ENCODE measurements at places on chromosomes 3 and 15. TPM values are rescaled to one million over a fixed set of nuclear protein-coding genes. Genes with fewer than 3 reads are reported as not detected.

GRCh38 chr15:100710744-100711515, 108.5 kb downstream of the ASB7 start:
- DNase-seq: peak; percentile 32

Gene GABRR3
- total RNA-seq: 0.10 TPM

DNA sequence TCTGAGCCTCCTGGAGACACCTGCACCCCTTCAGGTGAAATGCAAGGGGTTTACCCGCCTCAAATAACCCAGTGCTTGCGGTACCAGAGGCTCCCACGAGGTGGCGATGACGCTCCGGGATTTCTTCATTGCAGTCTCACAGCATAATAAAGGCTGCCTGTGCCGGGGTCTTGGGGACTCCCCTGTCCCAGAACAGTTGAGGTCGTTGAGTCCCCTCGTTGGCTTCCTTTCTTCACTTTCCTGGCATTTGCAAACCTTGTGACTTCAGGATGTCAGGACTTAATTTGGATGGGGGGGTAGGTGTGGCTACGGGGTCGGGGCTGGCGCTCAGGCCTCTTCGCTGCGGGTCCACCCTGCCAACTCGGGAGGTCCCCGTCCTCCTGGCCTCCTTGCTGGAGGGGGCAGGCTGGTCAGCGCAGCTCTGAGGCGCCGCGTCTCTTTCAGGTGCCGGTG, 1.3 kb downstream of the GNAT1 start:
- DNase-seq: peak; percentile 67

DNA sequence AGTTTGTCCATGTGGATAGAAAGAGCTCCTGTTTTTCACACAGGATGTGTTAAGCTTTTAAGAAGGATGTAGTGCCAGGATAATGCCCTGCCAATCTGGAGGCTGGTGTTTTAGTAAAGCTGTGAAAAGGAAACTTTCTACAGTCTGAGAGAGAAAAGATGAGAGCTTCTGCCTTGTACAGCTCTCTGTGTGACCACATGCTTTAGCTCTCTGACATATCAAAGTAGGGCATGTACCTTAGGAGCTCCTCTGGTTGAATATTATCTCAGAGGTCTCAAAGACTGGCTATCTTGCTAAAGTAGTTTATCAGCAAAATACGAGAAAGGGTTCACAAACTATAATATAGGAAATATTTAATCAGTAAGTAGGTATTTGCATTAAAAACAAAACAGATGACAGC, 30.4 kb downstream of the CDIN1 start:
- DNase-seq: no peak

Gene KNL1
- 1.2 TPM for total RNA-seq

GRCh38 chr3:114608293-114608692, 314.5 kb downstream of the TIGIT start:
- DNase-seq: no peak

- DNase-seq: no peak
Observed at GRCh38 chr15:38758043-38758442, 193.4 kb upstream of the RASGRP1 start.

Gene ANKRD63
- not detected for total RNA-seq

DNA sequence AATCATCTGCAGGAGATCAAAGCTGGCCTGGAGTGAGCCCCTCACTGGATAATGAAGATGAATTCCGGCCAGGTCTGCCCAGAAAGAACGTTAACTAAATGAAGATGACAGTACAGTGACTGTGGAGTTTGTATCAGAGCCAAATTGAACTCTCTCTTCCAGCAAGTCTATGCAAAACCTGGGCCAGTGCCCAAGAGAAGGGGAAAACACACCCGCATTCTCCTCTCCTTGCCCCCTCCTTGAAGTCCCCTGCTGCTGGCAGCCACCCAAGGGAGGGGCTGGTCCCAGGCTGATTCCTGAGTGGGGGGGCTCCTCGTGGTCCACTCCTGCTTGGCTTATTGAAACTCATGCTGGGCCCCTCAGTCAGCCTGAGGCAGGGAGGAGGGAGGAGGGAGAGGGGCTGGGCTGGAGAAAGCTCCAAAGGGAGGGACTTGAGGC, 155.7 kb downstream of the RAB11A start:
- DNase-seq: no peak

DNA sequence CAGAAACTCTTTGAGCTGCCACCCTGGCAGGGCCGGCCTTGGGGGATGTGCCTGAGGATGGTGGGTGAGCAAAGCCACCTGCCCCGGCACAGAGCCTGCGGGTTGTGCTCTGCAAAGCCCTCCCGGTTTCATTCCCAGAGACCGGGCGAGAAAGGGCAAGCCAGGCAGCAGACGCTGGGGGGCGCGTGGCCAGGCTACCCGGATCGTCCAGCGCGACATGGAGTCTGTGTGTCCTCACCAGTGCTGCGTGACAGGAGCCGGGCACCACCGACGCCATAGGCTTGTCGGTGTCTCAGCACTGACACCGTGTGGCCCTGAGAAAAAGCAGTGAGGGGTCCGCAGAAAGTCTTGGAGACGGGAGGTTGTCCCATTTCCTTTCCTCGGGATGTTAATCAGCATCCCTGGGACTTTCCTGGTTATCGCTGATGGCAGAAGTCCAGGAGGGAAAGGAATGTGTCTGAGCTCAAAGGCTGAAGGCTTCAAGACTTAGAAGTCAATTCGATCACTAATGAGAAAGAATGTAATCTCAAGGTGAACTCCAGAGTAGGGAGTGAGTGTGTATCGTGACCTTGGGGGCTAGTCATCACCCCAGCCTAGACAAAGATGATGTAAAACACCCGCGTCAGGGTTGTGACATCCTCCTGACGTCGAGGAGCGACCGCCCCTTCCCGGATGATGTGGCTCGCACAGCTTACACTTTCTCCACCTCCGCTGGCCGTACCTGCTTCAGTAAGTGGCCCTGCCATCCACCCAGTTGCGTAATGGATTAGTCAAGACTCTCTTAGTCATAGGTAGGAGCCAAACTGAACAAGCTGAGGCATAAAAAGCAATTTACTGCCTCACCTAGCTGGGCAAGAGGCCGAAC, 36.3 kb upstream of the PLA2G4E start:
- DNase-seq: peak; percentile 90

DNA sequence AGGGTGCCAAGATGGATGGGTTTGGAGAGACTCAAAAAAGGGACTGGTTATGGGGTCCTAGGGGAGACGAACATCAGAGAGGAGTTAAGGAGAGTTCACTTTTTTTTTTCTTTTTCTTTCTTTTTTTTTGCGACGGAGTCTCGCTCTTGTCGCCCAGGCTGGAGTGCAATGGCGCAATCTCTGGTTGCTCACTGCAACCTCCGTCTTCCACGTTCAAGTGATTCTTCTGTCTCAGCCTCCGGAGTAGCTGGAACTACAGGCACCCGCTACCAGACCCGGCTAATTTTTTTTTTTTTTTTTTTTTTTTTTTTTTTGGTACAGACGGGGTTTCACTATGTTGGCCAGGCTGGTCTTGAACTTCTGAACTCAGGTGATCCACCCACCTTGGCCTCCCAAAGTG, 1.2 kb downstream of the SPINT1 start:
- DNase-seq: no peak

DNA sequence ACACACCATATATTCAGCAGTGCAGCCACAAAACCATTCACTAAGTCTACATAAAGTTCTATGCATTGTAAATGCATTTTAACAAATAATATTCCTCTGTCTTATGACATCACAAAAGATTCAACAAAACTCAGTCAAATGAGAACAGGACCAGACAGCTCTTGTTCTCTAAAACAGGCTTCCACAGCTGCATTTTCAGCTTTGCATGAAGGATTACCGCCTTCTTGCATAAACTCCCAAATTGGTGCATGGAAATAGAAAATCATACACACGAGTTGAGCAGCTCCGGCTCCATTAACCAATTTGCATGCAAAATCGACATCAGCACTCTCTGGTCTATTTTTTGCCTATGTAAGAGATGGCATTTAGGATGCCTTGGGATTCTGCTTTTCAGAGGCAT, 66.4 kb downstream of the RFTN1 start:
- DNase-seq: no peak

DNA sequence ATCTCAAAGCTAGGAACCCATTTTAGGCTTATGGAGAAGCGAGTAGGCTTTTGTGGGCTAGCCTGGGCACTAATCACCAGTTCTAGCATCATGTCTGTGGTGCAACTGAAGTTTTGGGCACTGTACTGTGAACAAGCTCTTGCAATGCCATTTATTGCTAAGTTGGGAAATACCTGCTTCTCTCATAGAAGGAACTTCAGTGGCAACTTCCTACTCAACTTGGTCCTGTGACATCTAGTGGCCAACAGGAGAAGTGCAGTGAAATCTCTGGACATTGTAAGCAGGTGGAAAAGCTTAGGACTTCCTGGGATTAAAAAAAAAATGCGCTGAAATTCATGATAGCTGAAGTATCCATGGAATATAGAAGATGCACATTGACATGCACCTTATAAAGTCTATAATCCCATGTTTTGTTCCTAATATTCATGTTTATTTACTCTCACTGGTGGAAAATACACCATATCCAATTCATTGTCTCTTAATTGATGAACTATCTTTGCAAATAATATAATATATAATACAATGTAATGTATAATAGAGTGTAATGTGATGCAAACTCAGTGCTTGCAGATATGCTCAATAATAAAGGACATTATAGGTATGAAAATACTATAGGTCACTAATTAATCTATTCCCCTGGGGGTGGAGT, 6.5 kb upstream of the ALDH1A3 start:
- DNase-seq: peak; percentile 77

Gene LDHAL6B
- not detected for total RNA-seq

DNA sequence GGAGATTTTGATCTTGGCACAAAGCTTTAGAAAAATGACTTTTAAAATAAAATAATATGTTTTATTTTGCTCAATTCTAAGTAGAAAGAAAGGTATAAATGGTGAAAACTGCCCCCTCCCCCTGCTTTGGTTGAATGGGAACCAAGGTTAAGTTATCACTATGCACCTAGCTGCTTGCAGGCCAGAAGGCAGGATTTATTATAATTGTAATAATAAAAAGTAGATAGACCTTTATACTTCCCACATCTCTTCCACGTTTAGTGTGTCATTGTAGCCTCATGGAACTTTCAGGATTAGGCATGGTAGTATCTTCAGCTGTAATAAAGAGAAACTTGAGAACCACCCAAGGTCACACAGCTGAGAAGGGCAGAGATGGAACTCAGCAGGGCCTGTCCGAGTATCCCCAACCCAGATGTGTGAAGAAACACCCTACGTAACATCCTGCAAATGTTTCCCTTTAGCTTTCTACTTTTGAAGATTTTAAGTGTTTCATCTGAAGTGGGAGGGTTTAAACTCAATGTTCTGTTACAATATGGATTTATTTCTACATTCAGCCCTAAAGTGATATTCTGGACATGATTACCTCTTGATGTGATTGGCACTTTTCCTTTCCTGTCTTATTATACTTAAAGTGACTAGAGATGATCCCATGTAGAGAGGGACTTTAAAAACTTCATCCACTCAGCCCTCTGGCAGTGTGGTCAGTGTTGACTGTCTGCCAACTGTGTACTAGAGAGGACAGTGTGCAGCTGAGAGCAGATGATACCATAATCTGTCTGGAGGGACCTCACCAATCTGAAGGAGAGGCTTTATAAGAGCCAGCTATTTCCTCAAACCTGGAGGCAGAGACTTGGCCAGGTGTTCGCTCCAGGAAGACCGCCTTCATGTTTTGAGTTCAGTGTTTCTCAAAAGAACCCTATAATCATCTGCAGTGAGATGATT, 282.5 kb upstream of the TRIM42 start:
- no peak for DNase-seq

DNA sequence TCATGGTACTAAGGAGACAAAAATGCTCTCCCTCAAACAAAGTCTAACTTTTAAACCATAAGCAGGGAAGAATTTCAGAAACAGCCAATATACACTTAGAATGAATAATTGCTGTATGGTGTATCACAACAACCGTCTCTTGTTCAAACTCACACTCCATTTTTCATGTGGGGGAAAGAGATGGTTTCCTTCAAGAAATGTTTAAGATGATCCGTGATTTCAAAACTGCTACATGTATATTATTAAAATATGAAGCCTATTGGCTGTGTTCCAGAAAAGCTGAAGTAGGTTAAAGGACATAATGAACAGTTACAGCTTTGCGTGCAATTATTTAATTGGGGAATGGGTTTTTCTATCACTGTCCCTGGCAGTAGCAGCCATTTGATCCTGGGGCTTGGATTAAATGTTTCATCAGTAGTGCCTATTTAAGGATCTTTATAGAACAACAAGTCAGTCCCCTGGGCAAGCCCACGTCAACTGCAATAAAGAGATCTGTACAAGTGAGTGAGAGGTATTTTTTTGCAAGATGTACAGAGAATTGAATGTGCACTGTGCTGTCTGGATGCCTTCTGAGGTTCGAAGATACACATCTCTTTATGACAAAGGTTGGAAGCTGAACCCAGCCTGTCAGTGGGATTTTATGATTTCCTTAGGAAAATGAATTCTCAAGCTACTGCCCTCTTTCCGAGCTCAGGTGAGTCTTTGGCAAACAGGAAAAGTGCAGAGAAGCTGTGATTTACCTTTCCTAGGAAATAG, 337.2 kb upstream of the RARB start:
- DNase-seq: no peak

DNA sequence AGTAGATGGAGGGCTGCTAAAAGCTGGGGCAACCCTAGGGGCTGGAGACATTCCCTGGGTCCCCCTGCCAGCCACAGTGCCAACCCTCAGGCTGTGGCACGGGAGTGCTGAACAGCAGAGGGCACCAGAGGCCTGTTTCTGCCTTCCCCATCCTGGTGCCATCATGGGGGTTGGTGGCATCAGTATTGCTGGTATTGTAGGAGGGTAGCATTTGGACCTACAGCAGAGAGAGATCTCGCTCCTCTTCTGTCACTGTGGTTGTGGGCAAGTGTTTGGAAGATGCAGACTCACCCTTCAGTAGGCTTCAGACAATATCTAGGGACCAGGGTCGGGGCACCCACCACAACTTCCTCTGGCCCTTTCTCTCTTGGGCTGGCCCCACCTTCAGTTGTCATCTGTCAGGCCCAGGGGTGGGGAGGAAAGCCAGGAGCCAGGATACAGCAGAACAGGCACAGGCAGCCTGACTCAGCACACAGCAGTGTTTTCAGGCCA, 123.5 kb downstream of the RPLP1 start:
- peak; percentile 57 for DNase-seq

Gene SLCO2A1
- total RNA-seq: 89.1 TPM

DNA sequence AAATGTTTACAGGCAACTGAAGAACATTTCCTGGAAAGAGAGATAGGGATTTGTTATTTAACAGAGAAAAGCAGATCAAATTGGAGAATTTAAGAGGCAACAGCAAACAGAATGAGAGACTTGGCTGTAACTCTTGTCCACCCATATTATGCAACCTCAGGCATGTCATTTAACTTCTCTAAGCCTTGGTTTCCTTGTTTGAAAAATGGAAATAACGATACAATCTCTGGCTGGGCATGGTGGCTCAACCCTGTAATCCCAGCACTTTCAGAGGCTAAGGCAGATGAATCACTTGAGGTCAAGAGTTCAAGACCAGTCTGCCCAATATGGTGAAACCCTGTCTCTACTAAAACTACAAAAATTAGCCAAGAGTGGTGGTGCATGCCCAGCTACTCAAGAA, 23.7 kb downstream of the ARRDC4 start:
- DNase-seq: no peak

- peak; percentile 84 for DNase-seq
Observed at GRCh38 chr3:44712455-44713075, at the start of gene ZNF502. Gene ZNF502 (plus strand): TSS chr3:44712660. CDS start chr3:44720262, 7,602 bp downstream.

All from ureter (tissue), 1 donor.